ENCODE measurements at places on chromosomes 7 and 10.
A peak's percentile ranks its signal among the peaks of the same experiment; 100 is the strongest.

DNA sequence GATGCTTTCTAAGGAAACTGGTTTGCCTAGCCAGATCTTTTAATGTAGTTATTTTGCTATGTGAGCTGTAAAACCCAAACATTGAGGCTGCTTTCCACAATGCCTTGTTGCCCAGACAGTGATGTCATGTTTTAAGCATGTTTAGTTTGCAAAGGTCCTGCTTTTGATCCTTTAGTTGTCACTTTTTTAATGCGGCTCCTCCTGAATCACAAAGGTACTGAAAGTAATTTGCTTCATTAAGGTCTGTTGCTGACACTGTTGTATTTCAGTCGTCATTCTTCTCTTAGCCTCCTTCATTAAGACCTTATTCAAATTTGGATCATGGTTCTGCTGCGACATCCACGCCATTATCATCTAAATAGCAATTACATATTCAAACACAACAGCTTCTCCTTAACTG is 10.6 kb downstream of the RPA3 start:
- no peak for DNase-seq

GRCh38 chr10:80537086-80537735 is 491 bp upstream of the SH2D4B start:
- DNase-seq, result no peak

DNA sequence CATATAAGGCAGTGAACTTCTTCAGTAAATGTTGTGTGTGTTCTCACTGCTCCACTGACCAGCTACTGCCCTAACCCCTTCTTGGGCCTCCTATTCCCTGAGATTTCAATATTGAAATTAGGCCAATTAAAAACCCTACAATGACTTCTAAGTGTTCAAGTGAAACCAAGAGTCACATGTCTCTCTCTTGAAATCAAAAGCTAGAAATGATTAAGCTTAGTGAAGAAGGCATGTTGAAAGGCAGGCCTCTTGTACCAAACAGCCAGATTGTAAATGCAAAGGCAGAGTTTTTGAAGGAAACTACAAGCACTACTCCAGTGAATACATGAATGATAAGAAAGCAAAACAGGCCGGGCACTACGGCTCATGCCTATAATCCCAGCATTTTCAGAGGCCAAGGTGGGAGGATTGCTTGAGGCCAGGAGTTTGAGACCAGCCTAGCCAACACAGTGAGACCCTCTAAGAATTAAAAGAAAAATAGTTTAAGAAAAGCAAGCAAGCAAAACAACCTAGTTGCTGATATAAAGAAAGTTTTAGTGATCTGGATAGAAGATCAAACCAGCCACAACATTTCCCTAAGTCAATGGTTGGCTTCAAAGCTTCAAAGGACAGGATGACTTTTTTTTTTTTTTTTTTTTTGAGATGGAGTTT is 22.3 kb downstream of the BRAF start:
- DNase-seq, result no peak

DNA sequence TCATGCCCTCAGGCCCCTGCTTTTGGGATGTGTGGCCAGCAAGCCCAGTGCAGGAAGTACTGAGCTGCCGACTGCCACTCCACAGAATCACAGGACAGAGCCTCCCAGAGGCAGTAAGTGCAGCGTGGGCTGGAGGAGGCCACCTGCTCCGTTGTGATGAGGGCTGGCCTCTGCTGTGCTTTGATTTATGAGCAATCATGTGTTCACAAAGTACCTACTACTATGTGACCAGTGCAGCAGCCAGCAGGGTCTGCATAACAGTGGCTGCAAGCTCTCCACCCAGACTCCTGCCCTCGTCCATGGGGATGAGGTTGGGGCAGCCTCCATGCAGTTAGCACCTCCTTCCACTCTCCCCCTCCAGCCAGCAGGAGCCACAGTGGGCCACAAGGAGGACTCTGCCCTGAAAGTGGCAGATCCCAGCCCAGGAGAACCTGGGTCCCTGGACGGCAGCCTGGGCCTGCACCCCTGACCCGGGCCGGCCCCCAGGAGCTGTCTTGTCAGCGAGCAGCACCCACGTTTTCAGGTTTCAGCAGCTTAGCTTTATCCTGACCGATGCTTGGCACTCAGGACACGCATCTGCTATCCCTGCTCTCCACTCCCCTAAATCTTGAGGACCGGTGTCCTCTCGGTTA is 37.7 kb upstream of the INSIG1 start:
- no peak for DNase-seq

DNA sequence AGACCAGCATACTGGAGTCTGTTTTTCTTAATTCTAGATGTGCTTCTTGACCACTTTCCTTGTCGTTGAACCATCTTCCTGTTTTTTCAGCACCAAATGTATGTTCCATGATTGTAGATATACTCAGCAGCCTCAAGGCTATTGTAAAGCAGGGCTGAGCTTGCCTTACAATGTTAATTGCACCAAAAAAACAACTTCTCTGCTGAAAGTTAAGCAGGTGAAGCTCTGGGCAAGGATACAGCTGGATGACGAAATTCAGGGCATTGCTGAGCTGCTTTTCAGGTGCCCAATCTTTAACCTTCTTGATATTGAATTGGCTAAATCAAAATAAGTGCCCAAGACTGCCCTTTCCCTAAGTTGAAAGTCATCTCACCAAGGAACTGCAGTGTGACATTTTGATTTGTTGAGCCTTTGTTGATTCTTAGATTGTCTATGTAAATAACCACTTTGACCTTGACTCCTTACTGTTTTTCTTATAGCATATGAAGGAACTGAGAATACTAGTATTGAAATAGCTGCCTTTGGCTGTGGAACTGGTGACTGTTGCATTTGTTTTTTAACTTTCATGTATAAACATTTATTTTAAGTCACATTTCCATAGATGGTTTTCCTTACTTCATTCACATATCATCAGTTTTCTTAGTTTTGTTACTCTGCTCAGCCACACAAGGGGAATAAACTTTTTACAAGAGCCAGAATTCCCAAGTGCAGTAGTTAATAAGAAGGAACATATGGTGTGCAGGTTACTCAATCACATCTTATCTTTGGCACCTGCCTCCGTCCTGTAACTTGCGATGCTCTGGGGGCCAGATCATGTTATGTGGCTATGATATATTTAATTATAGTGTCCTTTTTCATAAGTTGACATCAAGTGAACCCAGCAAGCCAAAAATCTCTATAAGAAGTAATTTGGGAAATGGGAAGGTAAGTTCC is 3.1 kb downstream of the AHCYL2 start:
- DNase-seq, result no peak

DNA sequence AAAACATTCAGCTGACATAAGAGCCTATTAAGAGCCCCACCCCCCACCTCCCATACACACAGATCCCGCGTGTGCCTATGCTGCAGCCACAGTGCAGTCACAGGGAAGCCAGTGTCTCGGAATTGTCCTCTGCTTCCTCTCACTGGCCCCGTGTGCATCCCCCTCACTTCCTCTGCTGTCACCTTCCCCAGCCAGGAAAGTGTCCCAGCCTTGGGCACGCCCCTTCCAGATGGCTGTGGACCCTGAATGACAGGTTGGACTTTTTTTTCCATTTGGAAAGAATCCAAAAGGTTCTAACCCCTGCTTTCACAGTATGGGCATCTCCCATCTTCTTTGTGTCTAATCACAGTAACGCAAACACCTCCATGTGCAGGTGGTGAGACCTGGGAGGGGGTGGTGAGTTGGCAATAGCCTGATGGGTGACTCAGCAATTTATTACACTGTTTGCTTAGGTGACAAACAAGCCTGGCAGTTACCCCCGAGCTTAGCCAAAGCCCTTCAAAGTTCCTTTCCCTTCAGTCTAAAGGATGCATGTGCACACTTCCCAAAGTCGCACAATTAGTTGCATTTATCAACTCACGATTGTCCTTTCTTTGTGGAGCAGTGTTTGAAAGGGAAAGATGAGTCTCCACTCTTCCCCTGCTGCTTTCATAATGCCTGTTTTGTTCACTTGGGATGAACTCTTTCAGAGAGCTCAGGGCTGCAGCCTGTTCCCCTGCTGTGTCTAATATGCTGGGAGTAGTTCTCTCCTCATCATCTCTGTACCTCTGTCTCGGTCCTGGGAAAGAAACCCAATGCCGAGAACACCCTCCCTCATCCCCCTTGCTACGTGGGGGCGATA is 67.5 kb upstream of the EFCAB10 start:
- peak; percentile 65 for DNase-seq

- DNase-seq, result no peak
These were observed 188.9 kb upstream of the MALRD1 start for GRCh38 chr10:18859659-18860058.

DNA sequence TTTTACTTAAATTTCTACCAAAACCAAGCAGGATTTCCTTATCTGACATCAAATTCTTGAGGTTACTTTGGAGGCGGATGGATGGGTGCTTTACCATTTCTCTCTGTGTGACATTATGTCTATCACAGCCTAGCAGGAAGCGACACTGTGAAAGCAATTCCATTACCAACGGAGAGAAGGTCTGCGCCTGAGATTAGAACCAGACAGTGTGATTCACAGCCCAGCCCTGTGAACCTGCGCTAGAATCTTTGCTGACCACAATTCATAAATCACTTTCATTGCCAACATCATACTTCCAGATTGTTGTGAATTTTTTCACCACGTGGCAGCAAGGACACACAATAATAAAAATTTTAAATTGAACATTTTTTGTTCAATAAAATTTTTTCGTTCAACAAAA is 126.5 kb downstream of the CUBN start:
- no peak for DNase-seq

DNA sequence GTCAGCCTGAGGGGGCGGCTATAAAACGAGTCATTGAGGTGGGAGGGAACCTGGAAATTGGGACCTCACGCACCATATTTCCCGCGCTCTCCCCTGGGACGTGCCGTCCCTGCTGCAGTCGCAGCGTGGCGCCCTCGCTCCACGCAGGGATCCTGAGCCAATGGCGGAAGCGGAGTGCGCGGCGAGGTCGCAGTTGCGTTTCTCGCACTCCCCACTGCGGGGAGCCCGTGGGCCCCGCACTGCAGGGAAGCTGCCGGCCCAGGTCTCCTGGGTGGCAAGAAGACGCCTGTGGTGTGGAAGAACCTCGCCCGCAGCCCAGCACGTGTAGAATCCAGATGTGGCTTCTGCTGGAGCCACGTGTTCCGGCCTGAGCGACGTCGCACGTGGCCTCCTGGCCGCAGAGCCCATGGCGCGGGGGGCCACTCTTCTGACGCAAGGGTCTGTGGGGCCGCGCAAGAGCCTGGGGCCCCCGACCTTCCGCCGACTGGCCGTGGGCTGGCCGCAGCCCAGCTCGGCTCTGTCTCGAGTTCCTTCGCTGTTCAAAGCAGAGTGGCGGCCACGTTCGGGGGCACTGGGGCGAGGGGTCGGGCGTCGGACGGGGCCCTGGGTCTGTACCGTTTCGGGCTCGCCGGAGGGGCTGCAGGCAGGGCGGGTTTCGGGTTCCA is 26.4 kb downstream of the HIF1AN start:
- peak; percentile 36 for DNase-seq

DNA sequence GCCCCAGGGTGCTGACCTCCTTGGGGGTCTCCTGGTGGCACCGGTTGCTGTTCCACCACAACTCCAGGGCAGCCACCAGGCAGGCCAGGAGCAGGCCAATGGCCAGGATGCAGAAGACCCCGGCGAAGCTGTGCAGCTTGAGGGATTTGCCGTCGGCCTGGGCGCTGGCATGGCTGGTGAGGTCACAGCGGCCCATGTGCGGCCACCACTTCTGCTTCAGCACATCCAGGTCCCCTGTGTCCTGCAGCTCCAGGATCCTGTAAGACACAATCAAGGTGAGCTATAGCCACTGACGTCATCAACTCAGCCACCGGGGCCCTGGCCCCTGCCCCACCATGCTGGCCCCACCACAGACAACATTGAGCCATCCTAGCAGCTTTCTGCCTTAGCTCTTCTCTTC is 753.2 kb downstream of the GRID1 start:
- no peak for DNase-seq

DNA sequence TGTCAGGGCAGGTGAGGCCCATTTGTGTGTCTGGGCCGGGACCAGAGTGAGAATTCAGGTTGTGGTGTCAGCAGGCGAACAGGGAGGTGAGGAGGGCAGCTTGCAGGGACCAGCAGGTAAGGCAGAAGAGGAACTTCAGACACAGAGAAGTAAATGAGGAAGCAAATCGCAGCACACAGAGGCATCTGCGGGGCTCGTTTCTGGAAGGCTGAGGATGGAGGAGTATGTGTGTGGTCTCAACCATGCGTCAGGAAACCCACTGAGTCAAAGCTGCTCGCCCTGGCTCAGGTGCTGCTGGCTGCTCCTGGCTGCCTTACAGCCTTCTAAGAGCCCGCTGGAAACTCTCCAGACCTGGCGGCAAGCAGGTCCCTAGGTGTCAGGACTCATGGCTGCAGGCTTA is 26.9 kb upstream of the PITRM1 start:
- no peak for DNase-seq

- no peak for DNase-seq
These were observed 234.7 kb upstream of the CACNA2D1 start for GRCh38 chr7:82678259-82678658.

- DNase-seq, result no peak
These were observed 19.8 kb downstream of the CFAP70 start for GRCh38 chr10:73338801-73339368.

- DNase-seq, result no peak
These were observed 54.6 kb upstream of the KIF5B start for GRCh38 chr10:32110790-32111189.

DNA sequence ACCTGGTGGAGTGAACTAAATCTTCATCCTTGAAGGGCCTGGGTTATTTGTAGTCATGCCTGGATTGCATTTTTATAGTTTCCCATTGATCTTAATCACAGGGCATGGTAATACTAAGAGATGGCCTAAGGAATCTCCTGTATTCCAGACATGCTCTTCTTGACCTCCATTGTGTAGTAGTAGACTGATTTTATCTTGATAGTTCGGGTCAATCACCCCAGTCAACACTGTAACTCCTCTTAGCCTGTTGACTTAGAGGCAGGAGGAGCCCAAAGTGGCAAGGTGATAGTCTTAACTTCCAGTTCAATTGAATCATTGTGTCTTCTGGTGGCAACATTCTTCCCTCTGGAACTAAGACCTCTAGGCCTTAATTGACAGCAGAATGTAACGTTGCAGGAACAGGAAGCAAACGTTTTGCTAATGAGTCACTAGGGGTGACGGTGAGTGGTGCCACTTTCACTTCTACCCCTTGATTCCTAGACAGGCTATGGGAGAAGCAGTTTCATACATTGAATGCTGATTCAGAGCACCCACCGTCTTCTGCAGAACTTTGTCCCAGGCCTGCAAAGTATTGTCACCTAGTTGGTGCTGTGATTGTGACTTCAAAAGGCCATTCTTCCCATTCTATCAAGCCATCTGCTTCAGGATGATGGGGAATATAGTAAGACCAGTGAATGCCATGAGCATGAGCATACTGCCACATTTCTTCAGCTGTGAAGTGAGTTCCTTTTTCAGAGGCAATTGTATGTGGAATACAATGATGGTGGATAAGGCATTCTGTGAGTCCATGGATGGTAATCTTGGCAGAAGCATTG is 24.0 kb upstream of the PAPSS2 start:
- no peak for DNase-seq

Measured in NCI-H1092 (cell line).